CD8-positive, alpha-beta memory T cell (primary cell): ENCODE measurements at places on chromosomes 2 and 18. TPM values are rescaled to one million over a fixed set of nuclear protein-coding genes. Genes with fewer than 3 reads are reported as not detected.

DNA sequence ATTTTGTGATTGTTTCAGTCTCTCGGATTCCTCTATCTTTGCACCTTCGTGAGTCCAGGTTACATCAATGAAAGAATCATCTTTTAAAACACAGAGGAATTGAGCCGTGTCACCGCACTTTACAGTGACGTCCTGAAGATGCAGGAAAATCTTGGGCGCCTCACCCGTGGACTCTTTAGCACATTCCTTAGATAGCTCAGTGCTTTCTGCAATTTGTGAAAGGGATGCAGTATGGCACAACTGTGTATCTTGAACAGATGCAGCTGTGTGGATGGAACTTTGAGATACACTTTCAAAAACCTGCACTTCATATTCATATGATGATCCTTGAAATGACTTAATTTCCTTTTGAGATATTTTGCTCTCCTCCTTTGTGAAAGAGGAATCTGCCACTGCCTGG, 50.9 kb downstream of the TTN start:
- no peaks in the 10 kb centered on the region for H3K4me1 ChIP-seq
- DNase-seq = no peak
- H3K27me3 ChIP-seq = no peaks in the 10 kb centered on the region
- no peak overlapping the region for H3K4me3 ChIP-seq

DNA sequence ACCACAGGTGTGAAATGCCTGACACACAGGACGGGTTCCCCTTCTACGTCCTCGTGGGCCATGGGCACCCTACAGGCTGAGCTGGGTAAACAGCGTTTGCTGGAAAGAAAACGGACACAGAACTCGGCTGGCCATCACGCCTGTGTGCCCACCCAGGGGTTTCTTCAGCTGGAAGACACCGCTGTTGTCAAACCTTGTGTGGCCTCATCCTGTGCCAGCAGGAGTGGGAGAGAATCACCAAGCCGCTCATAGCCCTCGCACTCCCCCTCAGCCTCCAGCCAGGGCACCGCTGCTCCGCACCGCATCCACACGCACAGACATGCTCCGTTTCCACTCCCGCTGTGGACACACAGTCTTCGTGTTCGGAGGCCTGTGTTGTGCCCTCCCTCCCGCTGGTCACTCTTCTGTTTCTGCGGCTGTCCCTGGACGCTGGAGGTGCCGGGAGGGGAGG, 161.4 kb downstream of the PXDN start:
- no peak for DNase-seq
- no peak overlapping the region for H3K4me3 ChIP-seq
- no peaks in the 10 kb centered on the region for H3K4me1 ChIP-seq
- no peak overlapping the region for H3K27ac ChIP-seq
- H3K27me3 ChIP-seq = no peaks in the 10 kb centered on the region

DNA sequence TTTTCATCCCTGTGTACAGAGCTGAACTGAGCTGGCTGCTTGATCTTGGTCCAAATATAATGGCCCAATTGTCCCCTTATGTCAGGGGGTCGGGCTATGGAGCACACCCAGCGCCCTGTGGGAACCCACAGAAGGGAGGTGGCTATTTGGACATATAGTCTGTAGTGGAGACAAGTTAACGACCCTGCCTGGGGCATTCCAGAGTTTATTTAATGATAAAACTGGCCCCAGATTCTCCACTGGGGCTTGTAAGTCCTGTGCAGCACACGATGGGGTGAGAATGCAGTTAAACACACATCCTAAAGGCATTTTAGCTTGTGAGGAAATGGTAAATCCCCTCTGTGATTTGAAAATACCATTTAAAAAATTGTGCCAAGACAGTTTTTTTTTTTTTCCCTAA, 72.9 kb downstream of the QPCT start:
- H3K27ac ChIP-seq = no peak overlapping the region
- DNase-seq = no peak
- H3K4me1 ChIP-seq = peaks cover 3% of the 10 kb centered on the region

The EVA1A gene
- not detected for total RNA-seq

DNA sequence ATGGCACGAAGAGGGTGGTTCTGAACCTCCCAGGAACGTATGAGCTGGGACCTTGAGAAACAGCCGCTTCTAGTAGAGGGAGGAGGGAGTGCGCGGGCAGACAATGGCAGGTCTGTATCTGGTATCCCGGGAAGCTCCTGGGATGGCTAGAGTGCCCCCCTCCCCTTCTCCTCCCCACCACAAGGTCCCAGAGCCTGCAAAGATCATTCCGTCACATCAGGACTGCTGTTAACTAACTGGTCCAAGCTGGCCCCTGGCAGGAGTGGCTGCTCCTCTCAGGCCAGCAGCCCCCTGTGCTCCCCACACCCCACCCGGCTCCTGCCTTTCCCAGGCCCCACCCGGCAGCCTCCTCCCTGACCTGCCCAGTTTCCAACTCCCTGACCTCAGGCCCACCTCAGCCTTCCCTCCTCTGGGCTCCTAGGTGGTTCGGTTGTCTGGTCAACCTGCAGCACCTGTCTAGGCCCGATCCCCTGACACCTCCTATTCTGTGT, 75.0 kb downstream of the TPO start:
- no peak overlapping the region for H3K4me3 ChIP-seq
- H3K27ac ChIP-seq = no peak overlapping the region
- H3K4me1 ChIP-seq = no peaks in the 10 kb centered on the region
- H3K36me3 ChIP-seq = no peaks in the 10 kb centered on the region

DNA sequence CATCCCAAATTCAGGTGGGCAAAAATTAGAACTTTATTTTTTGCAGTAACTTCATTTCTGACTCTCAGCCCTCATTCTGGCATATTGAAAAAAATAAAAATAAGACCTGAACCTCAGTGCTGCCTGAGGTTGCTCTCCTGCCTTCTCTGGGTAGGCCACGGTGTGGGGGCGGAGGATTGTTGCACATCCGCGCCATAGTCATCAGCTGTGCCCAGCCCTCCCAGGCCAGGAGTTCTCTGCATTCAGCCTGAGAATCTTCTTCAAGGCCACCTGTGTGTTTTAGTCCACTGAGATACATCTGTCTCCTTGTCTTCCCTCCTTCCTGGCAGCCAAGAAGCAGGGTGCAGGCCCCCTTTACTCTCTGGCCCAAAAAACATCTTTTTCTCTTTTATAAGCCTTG, 94.7 kb downstream of the ARMC9 start:
- no peak for DNase-seq
- H3K4me1 ChIP-seq = no peaks in the 10 kb centered on the region
- H3K4me3 ChIP-seq = no peak overlapping the region
- H3K36me3 ChIP-seq = no peaks in the 10 kb centered on the region

GRCh38 chr2:16652296-16653082, 13.1 kb downstream of the CYRIA start:
- no peak overlapping the region for H3K4me3 ChIP-seq
- no peak for DNase-seq
- no peak overlapping the region for H3K27ac ChIP-seq
- H3K4me1 ChIP-seq = no peaks in the 10 kb centered on the region

GRCh38 chr2:100141906-100142305, 484 bp downstream of the AFF3 start:
- H3K27me3 ChIP-seq = no peaks in the 10 kb centered on the region
- no peak for DNase-seq
- peaks cover 41% of the 10 kb centered on the region for H3K4me1 ChIP-seq
- no peaks in the 10 kb centered on the region for H3K36me3 ChIP-seq
- H3K4me3 ChIP-seq = peak overlapping the region; percentile 55
- H3K27ac ChIP-seq = no peak overlapping the region

The RTN4 gene
- total RNA-seq = 110 TPM

- no peak overlapping the region for H3K4me3 ChIP-seq
- no peaks in the 10 kb centered on the region for H3K27me3 ChIP-seq
- no peaks in the 10 kb centered on the region for H3K36me3 ChIP-seq
- no peaks in the 10 kb centered on the region for H3K4me1 ChIP-seq
- H3K27ac ChIP-seq = no peak overlapping the region
Measured at GRCh38 chr2:205370726-205371125, 311.6 kb upstream of the NRP2 start.

- no peak overlapping the region for H3K4me3 ChIP-seq
- H3K27me3 ChIP-seq = no peaks in the 10 kb centered on the region
- H3K27ac ChIP-seq = no peak overlapping the region
- no peaks in the 10 kb centered on the region for H3K36me3 ChIP-seq
- no peaks in the 10 kb centered on the region for H3K4me1 ChIP-seq
- DNase-seq = no peak
Measured at GRCh38 chr18:21798126-21798525, 57.5 kb downstream of the MIB1 start.

GRCh38 chr2:46951290-46952064, 35.9 kb upstream of the MCFD2 start:
- H3K36me3 ChIP-seq = peaks cover 26% of the 10 kb centered on the region
- no peak for DNase-seq
- H3K4me1 ChIP-seq = no peaks in the 10 kb centered on the region
- no peaks in the 10 kb centered on the region for H3K27me3 ChIP-seq

The VAPA gene
- total RNA-seq = 193 TPM

The OXER1 gene
- not detected for total RNA-seq
